Activated effector memory CD4-positive, alpha-beta T cell treated with anti-CD3 and anti-CD28 coated beads, Interleukin-2, amount 50 U/mL, for 16 hours (primary cell): ENCODE measurements at places on chromosomes 5 and 9.

DNA sequence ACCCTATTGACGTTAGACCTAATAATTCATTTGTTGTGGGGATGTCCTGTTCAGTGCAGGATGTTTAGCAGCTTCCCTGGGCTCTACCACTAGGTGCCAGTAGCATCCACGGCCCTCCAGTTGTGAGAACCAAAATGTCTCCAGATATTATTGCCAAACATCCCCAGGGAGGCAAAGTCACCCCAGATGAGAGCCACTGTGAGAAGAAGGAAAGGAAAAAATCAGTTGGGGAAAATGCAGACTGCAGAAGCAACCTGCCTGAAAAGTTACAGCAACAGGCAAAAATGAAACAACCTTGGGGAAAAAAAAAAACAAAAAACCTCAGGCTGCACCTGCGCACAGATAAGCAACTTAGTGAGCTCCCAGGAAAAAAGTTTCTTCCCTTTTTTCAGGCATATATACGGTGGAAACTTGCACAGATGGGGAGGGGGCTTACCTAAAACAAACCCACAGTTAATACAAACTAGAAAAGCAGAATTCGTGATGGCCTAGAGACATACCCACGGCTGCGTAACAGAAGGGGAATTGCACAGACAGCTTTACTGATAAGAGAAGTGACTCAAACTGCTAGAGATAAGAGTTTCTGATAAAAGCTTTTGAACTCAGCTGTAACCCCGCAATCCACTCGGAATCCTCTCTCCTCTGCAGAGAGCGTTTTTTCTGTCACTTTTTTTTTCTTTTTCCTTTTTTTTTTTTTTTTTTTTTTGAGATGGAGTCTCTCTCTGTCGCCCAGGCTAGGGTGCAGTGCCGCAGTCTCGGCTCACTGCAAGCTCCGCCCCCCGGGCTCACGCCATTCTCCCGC lies 29.8 kb upstream of the FBP1 start:
- DNase-seq: peak; percentile 80

GRCh38 chr5:3118340-3118739 lies 366.9 kb upstream of the IRX2 start:
- no peak for DNase-seq

- DNase-seq: no peak
Measured at GRCh38 chr5:144369006-144369405, 198.3 kb downstream of the KCTD16 start.

DNA sequence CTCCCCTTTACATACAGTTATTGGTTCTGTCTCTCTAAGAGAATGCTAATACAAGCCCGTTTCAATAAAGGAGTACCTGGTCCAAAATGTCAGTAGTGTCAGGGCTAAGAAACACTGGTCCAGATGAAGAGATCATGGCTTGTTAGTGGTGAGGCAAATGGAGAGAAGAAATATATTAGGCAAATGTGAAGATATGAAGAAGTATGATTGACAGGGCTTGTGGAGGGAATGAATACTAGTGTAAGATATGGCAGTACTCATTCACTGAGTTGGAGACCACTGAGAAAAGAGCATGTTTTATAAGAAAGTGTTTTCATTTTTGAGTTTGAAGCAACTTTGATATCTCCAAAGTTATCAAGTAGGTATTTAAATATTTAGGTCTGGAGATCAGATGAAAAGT lies 290.5 kb upstream of the MEF2C start:
- DNase-seq: no peak

DNA sequence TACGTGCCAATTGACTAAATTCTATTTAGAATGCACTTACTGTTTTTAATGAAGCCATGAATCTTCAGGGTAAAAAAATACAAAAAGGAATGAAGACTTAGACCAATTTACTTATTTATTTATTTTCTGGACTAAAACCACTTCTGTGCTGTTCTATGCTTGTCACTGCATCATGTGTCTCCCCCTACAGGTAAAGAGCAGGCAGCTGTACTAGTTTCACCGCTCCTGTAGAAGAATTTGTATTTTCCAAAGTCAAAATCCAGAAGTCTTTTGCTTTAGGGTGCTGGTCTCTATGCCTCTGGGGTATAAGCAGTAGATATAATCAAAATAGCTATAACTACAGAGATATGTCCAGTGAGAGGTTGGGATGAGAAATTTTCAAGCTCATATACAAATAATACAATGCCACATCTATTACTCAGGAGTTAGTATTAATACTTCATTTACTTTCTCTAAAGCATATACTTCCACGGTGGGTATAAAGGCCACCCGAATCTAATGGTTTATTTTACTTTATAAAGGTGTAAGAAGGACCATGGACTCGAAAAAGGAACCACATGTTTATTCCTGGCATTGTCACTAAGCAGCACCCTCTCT lies 591.5 kb downstream of the RAB3C start:
- DNase-seq: peak; percentile 63

GRCh38 chr9:13974891-13975290 lies 339.1 kb downstream of the NFIB start:
- no peak for DNase-seq

- no peak for DNase-seq
Measured at GRCh38 chr9:107485458-107486043, 4.0 kb downstream of the KLF4 start.

GRCh38 chr5:164671640-164672039 lies 1166.2 kb downstream of the MAT2B start:
- no peak for DNase-seq

GRCh38 chr5:66517351-66517750 lies 78.8 kb upstream of the MAST4 start:
- DNase-seq: no peak

DNA sequence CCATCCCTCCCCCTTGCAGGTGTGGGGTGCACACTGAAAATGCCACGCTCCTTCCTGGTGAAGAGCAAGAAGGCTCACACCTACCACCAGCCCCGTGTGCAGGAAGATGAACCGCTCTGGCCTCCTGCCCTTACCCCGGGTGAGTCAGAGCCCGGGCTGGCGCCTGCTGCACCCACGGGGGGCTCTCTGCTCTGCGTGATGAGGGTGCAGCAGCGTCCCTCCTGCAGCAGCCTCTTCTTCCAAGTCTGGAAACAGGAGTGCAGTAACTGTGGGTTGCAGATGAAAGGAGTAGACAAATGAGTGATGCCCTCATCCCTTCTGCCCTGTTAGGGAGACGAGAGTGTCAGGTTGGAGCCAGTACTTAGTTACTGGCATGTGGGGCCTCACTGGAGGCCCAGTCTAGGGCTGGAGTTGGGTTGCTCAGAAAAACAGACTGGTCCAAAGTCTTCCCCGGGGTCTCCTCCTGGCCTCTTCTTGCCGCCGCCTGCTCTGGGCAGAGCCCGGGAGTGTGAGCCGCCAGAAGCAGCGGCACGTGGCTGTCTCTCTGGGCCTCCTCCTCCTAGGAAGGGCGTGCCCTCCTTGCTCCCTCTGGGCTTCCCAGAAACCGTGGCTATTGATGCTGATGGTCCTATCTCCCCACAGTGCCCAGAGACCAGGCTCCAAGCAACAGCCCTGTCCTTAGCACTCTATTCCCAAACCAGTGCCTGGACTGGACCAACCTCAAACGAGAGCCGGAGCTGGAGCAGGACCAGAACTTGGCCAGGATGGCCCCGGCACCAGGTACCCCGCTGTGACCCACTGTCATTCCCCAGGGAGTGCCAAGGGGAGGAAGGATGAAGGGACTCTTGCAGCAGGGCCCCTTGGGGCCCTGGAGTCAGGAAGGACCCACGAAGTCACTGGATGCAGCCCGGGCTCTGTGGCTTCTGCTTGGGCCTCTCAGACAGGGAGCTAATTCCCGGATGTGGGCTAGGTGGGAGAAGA lies 8.4 kb downstream of the GFI1B start:
- no peak for DNase-seq

DNA sequence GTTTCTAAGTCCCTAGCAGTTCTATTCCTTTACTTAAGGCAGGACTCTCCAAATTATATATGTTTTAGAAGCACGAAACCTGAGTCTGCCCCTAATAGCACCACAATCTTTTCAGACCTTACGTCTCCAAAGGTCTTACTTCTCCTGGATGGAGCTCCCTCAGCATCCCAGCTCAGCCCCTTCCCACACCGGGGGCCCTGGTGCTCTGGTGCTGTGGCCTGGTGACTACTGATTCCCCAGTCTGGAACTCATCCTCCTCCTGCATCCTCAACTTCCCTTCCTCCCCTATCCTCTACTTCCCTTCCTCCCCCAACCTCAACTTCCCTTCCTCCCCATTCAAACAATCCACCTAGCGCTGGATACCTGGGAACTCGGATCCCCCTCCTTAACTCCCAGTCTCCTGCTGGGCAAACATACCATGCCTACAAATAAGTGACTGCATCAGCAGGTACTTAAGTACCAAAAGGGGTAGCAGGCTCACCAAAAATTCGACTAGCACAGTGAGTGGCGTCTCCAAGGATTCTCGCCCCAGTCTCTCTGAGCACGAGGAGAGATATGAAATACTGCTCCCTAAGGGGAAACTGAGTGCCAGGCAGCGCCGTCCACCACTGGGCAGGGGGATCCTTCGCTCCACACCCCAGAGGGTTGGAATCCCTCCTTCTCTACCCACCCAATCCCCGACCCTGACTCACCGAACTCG lies 831 bp downstream of the IGFBPL1 start:
- no peak for DNase-seq

GRCh38 chr5:177098470-177099141 lies 11.9 kb downstream of the FGFR4 start:
- DNase-seq: no peak

DNA sequence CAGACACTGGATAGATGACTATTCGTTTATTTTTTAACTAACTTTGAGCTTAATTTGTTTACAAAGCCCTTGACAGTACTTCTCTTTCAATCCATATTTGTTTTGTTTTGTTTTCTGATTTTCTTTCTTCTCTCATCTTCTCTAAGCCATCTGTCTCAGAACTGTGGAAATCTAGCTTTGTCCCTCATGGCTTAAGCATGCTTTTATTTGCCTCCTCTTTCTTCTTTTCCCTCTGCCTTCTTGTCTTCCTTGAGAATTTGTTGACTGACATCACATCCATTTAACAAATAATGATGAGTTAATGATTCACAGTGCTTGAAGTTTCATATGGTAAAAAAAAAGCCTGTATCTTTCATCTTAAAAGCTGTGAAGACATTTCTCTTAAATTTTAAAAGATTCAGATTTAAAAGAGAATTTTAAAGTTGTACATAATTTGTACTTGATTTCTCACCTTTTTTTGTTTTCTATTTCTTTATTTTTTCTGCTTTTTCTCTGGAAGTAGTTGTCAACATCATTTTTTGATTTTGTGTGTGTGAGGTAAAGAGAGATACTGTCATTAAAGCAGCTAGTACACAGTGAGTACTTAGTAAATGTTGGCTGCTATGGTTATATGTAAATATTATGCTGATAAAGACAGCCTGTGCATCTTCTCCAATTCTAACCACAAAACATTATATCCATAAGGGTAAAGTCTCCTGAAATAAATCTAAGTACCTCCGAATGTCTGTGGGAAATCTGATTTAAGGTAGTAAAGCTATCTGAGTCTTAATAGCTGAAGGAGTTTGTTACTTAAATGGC lies 13.9 kb upstream of the SGCD start:
- DNase-seq: no peak

DNA sequence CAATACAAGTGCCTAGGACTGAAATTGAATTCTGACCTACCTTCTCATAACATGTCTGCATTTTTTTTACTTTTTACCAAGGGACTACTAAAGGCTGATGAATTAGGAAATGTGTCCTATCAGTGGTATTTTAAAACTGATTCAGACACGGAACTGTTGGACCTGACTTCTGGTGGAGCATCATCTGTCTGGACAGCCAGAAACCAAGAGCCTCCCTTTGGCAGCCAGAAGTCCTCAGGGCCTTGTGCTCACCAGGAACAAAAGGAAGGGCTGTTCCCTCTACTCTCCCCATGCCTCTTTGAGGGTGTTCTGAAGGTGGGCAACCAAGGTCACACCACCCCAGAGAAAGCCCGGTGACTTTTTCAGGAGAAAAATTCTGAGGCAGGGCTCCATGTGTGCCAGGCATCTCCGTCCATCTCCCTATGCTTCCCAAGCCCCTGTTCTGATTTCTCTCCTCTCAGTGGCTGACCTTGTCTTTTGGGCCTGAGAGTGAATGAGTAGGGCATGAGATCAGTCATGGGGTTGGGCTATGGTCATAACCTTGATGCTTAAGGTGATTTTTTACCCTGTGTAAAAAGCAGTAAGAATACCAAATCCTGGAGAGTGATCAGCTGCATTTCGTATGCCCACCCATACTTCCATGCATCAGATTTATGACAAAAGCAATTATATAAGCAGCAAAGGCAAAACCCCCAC lies 143.7 kb downstream of the SCAMP1 start:
- no peak for DNase-seq

GRCh38 chr5:43514471-43514815 lies 505 bp downstream of the C5orf34 start:
- DNase-seq: no peak

- DNase-seq: no peak
Measured at GRCh38 chr9:21455320-21455719, 15.1 kb downstream of the IFNA1 start.

GRCh38 chr9:7961076-7961475 lies 161.5 kb upstream of the DMAC1 start:
- no peak for DNase-seq

GRCh38 chr5:144117412-144117811 lies 53.0 kb downstream of the YIPF5 start:
- no peak for DNase-seq

GRCh38 chr5:171488876-171489275 lies 69.4 kb downstream of the FGF18 start:
- DNase-seq: no peak

DNA sequence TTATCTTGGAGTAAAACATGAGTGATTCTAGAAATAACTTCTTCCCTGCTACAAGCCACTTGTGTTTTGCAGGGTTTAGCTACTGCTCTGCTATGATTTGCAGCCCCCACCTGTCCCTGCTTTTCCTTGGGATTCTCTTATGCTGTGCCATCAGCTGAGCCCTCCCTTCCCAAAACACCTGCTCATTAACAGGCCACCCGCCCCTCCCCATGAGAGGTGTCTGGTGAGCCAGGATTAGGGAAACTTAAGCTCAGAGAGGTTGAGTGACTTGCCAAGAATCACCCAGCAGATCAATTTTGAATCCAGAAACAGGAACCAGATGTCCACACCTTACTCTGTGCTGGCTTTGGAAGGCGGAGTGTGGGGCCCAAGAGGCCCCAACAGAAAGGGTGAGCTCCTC lies 111.7 kb upstream of the CXCL14 start:
- DNase-seq: no peak

DNA sequence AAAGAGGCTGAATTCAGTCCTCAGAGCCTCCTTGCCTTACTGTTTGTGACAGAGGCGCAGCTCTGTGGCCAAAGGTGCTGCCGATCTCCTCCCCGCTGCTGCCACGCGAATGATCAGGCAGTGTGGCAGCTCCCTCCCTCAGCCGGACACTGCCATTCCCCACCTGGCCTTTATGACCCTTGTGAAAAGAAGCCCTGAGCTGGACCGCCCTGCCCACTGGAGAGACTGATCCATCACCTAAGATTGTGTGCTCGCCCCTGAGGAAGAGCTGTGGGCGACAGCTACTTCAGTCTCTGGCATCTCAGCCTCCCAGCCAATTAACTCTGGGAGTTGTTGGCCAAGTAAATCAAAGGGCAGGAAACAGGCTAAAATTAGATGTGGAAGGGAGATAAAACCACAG lies 90.9 kb downstream of the CARTPT start:
- DNase-seq: no peak

GRCh38 chr9:90569511-90569910 lies 73.1 kb downstream of the DIRAS2 start:
- no peak for DNase-seq
